ENCODE measurements at places on chromosomes 6 and 20. TPM values are rescaled to one million over a fixed set of nuclear protein-coding genes. Genes with fewer than 3 reads are reported as not detected.
A peak's percentile ranks its signal among the peaks of the same experiment; 100 is the strongest.

DNA sequence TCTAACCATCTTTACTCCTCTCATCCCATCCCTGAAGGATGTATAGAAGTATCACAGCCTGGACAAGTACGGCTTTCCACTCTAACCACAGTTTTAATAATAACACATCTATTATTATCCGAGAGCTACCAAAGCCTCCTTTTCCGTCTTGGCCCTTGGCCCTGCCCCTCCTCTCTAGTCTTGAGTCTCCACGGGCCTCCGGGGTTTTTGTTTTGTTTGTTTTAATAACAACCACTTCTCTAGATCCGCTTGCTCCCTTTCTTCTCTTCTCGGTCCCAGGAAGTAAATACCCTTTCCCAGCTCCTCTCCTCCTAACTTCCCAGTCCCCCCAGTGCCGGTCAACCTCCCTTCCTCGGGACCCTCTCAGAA, 661 bp downstream of the LCA5 start:
- peak; percentile 46 for DNase-seq
- H3K27me3 ChIP-seq: no peaks in the 10 kb centered on the region
- H3K4me1 ChIP-seq: no peaks in the 10 kb centered on the region
- peak overlapping the region; percentile 91 for H3K27ac ChIP-seq

The BNIP5 gene
- total RNA-seq: not detected

DNA sequence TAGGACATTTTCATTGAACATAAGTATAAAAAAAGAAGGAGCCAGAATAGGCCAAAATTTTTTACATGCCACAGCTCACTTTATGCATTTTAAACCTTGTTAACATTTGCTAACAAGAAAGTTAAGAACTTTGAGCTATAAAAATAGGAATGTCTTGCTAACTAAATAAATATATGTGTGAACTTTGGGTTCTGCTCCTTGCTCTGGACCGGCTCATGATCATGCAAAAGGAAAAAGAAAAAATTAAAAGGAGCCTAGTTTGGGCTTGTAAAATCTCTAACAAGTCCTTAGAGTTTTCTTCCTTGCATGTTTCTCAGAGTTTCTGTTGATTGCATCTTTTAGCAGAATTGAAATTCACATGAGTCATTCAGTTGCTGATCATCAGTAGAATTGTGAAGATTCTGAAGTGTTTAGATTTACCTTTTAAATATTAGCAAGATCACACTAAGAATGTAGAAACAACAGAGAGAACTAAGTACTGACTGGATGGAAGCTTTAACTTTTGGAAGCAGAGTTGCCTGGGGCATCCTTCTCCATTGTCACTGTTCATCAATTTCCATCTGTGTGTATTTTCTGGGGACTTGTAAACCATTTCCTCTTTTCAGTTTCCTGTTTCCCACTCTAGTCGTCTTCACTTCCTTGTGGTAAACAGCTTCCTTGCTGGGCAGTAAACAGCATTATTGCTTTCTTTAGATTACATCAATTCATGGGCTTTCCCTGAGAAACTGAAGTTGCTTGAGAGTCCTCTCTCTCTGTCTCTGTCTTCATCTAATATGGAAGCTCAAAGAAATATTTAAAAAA, 458.4 kb upstream of the BTBD3 start:
- H3K36me3 ChIP-seq: no peaks in the 10 kb centered on the region
- no peak overlapping the region for H3K27ac ChIP-seq
- no peak for DNase-seq
- no peak overlapping the region for H3K4me3 ChIP-seq
- H3K4me1 ChIP-seq: no peaks in the 10 kb centered on the region

GRCh38 chr20:38519426-38519825, 46.8 kb downstream of the RALGAPB start:
- no peaks in the 10 kb centered on the region for H3K27me3 ChIP-seq
- no peaks in the 10 kb centered on the region for H3K36me3 ChIP-seq
- no peaks in the 10 kb centered on the region for H3K4me1 ChIP-seq

DNA sequence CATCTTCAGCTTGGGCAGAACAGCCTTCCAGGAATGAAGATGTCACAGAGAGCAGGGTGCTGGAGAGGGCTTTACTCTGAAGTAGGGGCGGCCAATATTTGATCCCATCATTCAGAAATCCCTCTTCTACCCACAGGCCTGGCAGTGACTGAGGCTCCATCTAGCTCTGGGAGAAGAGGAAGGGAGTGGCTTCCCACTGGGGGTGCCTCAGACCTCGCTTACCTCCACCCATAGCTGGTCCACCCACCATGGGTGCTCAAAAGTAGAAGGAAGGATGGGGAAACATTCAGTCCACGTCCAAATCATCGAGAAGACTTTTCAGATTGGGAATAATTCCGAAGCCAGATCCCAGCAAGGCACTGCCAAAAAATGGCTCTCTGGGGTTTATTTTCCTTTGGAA, 11.8 kb upstream of the THBD start:
- H3K27me3 ChIP-seq: no peaks in the 10 kb centered on the region
- no peak for DNase-seq
- no peaks in the 10 kb centered on the region for H3K4me1 ChIP-seq
- no peaks in the 10 kb centered on the region for H3K36me3 ChIP-seq
- H3K4me3 ChIP-seq: no peak overlapping the region
- H3K27ac ChIP-seq: no peak overlapping the region

DNA sequence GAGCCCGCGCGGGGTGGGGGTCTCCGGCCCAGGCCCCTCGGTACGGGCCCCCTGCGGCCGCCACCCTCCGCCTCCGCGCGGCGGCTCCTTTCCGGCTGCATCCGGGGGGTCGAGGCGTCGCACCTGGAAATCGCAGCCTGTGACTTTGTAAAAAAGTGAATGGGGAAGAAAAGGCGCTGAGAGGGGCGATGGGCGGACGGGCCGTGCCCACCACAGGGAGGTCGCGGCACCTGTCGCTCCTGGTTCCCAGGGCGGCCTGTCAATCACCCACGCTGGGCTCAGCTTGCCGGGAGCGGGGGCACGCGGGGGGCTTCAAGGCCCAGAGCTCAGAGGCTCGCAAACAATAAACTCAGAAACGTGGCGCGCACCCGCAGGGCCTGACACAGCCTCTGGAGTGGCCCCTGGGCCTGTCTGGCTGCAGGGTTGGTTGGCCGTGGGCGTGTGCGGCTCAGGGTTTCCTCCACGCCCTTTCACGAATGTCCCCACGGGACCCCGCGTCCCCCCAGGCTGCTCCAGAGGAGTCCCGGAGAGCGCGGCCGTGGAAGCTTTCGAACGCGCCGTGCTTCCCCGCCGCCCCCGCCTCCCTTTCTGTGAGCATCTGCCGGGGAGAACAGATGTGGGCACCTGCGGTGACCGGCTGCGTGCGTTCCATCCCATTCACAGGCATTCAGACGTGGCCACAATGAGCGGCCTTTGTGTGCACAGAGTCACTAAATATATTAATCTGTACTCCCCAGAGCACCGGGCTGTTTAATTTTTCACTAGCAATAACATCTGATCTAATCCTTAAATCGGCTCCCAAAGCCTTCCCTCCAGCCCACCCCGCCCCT, 6.1 kb upstream of the DLL1 start:
- H3K36me3 ChIP-seq: no peaks in the 10 kb centered on the region
- DNase-seq: no peak
- no peak overlapping the region for H3K27ac ChIP-seq
- H3K4me3 ChIP-seq: peak overlapping the region; percentile 49
- H3K4me1 ChIP-seq: no peaks in the 10 kb centered on the region
- H3K27me3 ChIP-seq: no peaks in the 10 kb centered on the region

DNA sequence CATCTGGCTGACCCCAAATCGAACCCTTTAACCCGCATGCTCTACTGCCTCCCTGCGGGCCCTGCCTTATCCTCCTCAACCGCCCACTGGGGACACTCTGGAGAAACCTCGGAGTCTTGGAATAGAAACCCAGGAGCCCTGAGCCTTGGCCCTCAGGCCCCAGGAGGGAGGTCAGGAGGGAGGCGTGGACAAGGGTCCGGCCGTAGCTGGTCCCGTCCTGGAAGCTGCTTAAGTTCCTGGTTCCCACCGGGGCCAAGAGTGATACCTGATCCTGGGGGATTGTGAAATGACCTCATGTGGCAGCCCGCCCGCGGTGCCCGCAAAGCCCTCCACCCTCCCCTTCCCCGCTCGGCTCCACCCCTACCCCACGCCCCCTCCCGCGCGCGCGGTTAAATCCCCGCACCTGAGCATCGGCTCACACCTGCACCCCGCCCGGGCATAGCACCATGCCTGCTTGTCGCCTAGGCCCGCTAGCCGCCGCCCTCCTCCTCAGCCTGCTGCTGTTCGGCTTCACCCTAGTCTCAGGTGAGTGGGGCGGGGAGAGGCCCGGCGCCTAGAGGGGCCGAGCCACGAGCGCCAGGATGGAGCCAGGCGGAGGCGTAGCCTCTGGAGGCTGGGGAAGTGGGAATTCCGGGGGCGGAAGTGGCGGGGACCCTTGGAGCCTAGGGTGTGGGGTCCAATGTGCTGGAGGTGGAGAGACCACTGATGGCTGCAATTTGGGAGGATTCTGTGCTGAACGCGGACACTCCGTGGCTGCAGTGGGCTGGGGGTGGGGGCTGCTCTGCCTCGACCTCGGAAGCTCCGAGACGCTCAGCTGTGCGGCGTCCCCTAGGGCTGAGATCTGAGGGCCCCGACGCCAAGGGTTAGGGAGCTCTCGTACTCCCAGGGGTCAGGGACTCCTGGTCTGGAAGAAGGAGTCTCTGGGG, at the start of gene WFDC2:
TSS of gene WFDC2 (plus strand) at position 418 of the 926 bp plus-strand sequence. CDS start at position 447, 29 bp downstream.
- H3K27ac ChIP-seq: peak within 1 kb of the TSS; percentile 73
- peak within 1 kb of the TSS; percentile 35 for H3K4me3 ChIP-seq
- no peaks in the 10 kb centered on the region for H3K27me3 ChIP-seq
- peak; percentile 64 for DNase-seq
- no peaks in the 10 kb centered on the region for H3K36me3 ChIP-seq

GRCh38 chr20:21640556-21640955, 64.9 kb upstream of the PAX1 start:
- H3K27ac ChIP-seq: no peak overlapping the region
- no peaks in the 10 kb centered on the region for H3K27me3 ChIP-seq
- H3K4me3 ChIP-seq: no peak overlapping the region
- no peaks in the 10 kb centered on the region for H3K36me3 ChIP-seq
- peak; percentile 58 for DNase-seq

DNA sequence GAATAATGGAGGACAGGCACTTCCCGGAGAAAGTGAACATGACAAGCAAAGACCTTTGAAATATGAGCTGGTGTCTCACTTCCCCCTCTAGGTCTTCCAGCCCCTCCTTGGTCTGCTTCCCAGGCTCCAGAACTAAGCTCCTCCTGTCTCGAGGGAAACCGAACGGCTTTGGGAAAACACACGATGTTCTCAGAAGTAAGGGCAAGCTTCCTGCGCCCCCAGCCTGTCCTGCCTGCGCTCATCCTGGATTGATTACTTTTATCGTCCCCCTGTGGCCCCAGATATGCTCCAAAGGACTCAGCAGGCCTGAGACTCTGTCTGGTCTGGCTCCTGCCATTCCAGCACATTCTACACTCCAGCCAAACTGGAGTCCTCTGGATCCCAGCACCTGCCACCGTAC, 83.4 kb downstream of the ZNF217 start:
- no peak for DNase-seq
- H3K27ac ChIP-seq: no peak overlapping the region
- no peaks in the 10 kb centered on the region for H3K27me3 ChIP-seq
- no peaks in the 10 kb centered on the region for H3K36me3 ChIP-seq
- H3K4me3 ChIP-seq: no peak overlapping the region

- no peaks in the 10 kb centered on the region for H3K36me3 ChIP-seq
- peak overlapping the region; percentile 65 for H3K4me3 ChIP-seq
- H3K27me3 ChIP-seq: no peaks in the 10 kb centered on the region
- DNase-seq: no peak
- peaks cover 28% of the 10 kb centered on the region for H3K4me1 ChIP-seq
Measured at GRCh38 chr6:41781366-41781730, 766 bp downstream of the PRICKLE4 start.

- H3K4me3 ChIP-seq: no peak overlapping the region
- DNase-seq: no peak
- H3K27ac ChIP-seq: no peak overlapping the region
- H3K36me3 ChIP-seq: no peaks in the 10 kb centered on the region
- no peaks in the 10 kb centered on the region for H3K27me3 ChIP-seq
Measured at GRCh38 chr20:37225146-37225545, 36.5 kb downstream of the GHRH start.

GRCh38 chr6:57198926-57199636, 23.0 kb downstream of the RAB23 start:
- H3K36me3 ChIP-seq: no peaks in the 10 kb centered on the region
- H3K4me3 ChIP-seq: no peak overlapping the region
- DNase-seq: peak; percentile 56
- H3K4me1 ChIP-seq: peaks cover 6% of the 10 kb centered on the region
- peak overlapping the region; percentile 49 for H3K27ac ChIP-seq

GRCh38 chr20:32354592-32355416, 3.3 kb upstream of the ASXL1 start:
- H3K4me1 ChIP-seq: no peaks in the 10 kb centered on the region
- no peaks in the 10 kb centered on the region for H3K36me3 ChIP-seq

- H3K4me1 ChIP-seq: no peaks in the 10 kb centered on the region
- H3K36me3 ChIP-seq: no peaks in the 10 kb centered on the region
- no peak overlapping the region for H3K27ac ChIP-seq
- no peak overlapping the region for H3K4me3 ChIP-seq
Measured at GRCh38 chr6:6981681-6982322, 126.0 kb upstream of the RREB1 start.

DNA sequence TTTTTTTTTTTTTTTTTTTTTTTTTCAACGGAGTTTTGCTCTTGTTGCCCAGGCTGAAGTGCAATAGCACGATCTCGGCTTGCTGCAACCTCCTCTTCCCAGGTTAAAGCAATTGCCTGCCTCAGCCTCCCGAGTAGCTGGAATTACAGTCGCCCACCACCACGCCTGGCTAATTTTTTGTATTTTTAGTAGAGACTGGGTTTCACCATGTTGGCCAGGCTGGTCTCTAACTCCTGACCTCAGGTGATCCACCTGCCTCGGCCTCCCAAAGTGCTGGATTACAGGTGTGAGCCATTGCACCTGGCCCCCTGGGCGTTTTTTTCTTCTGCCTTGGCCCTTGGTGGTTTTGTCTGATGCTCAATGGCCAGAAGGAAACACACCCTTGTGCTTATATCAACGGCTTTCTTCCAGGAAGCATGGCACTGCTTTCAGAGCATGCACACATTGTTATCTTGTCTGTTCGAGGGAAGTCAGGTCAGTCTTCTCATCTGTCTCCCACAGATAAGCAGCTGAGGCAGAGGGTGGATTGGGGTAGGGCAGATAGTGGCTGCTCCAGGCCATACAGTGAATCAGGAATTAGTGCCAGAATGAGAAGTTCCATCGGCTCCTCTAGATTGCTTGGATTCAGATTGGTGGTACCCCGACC, 203.1 kb downstream of the TSHZ2 start:
- no peaks in the 10 kb centered on the region for H3K27me3 ChIP-seq
- no peaks in the 10 kb centered on the region for H3K4me1 ChIP-seq
- no peaks in the 10 kb centered on the region for H3K36me3 ChIP-seq

DNA sequence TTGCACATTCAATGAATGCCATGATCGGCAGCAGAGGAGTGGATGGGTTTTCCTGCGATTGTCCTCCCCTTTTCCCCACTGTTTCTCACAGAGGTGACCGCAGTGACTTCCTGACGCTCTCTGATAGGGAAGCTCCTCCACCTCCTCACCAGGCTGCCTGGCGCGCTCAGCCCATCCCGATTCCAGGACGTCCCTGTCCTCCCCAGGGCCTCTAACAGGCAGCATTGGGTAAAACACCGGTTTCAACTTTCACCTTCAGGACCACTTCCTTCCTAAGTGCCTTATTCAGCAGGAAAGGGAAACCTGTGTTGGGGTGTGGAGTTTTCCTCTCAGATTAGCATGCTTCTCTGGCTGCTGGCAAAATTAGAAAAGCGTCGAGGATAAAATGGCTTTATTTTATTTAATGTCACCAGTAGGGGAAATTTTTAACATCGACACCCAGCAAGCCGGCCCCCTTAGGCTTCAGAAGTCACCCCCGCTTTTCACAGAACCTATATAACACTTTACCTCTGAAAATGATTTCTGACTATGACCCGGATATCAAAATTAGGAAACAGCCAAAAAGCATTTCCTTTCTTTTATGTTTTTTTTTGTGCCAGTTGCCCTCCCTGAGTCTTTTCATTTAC, 570.4 kb upstream of the GJE1 start:
- no peaks in the 10 kb centered on the region for H3K27me3 ChIP-seq
- DNase-seq: no peak
- H3K36me3 ChIP-seq: no peaks in the 10 kb centered on the region
- H3K27ac ChIP-seq: no peak overlapping the region
- H3K4me1 ChIP-seq: no peaks in the 10 kb centered on the region
- H3K4me3 ChIP-seq: no peak overlapping the region
